CD4-positive, alpha-beta T cell treated with Interleukin-6 at 100 ng/mL for 8 hours (primary cell): ENCODE measurements at places on chromosomes 12 and 14.

DNA sequence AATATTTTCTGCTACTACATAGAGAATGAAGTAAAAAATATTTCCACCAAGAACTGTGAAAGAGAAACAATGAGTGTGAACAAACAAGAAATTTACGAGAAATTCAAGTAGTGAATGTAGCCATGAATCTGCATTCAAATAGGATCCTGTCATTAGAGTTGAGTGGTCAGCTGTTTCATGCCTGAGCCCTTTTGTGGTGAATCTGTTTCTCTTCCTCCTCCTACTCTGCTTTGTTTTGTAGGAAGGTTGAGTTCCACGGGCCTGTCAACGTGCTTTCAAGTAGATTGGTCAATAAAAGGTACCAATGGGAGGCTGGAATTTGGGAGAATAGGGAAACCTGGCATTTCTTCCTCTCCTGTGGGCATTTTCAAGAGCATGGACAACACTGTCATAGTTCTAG, 1749.6 kb upstream of the FLRT2 start:
- DNase-seq, result no peak

- DNase-seq, result peak; percentile 81
Measured at GRCh38 chr14:20682435-20683124, 1.8 kb upstream of the RNASE4 start.

DNA sequence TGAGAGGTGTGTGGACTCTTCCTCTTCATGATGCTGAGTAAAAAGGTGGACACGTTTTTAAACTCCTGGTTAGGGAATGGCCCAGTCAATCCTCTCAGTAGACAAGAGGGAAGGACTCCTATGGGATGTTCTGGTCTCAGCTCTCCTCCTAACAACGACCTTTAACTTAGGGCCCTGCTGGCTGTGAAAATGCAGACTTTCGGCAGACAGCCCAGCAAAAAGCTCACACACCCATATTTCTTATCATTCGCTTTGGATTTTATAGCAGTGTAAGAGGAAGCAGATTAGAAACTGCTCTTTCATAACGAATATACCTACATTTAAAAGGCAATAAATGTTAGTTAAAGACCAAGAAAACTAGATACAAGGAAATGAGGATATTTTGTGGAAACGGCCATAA, 18.0 kb upstream of the YARS2 start:
- DNase-seq, result no peak

DNA sequence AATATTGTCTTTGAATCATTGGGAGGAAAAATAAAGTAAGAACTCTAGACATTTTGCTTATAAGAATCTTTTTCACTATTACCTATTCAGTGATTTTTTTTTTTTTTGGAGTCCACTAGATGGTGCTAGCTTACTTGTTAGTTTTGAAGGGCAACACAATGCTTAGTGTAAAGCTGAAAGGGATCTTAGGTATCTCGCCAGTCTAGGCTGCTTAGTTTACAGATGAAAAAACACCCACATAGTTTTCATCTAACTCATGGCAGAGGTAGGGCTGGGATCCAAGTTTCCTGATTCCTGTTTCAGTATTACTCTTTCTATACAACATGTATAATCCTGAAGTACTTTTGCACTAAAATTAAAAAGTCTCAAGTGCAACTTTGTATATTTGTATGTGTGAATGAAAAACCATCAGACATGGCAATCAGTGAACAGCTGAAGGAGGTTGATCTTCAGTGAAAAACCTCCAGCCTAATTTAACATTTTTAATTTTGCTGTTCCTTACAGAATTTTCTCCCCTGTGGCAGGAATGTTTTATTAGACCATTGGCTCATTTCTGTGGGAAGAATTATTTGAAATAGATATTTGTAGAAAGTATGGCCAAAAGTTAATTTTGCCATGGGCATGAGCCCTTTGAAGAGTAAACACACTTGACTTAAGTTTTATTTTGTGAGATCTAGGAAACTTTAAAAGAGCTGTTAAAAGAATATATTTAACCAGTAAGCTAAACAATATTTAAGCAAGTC, 40.7 kb downstream of the LRRIQ1 start:
- no peak for DNase-seq

DNA sequence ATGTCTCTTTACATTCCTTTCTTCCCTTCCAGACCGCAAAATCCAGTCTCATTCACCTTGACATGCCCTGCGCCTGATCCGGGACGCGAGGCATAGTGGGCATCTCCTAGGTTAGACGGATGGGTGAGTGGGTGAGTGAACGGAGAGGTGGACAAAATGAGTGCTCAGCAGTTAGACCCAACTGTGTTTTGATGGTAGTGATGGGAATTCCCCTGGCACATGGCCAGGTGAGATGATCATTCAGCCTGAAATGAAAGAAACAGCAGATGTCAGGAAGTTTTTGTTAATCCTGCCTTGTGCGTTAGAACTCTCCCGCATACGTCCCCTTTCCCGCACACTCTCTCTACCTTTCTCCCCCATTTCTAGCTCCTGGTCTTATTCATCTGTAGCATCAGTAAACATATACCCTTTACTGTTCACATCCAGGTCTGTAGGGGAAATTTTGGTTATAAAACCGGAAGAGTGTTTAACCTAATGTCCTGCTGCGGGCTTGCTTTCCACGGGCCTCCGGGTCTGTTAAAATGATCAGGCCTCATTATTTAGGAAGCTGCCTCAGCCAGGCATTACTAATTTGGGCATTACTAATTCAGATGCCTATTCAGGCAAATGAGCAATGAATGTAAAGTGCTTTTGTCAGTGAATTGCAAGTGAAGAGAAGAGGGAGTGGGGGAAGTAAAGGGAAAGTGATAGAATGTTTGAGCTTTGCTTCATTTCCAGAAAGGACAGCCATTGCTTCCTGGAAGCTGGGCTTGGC, 172.8 kb downstream of the ETV6 start:
- peak; percentile 40 for DNase-seq

DNA sequence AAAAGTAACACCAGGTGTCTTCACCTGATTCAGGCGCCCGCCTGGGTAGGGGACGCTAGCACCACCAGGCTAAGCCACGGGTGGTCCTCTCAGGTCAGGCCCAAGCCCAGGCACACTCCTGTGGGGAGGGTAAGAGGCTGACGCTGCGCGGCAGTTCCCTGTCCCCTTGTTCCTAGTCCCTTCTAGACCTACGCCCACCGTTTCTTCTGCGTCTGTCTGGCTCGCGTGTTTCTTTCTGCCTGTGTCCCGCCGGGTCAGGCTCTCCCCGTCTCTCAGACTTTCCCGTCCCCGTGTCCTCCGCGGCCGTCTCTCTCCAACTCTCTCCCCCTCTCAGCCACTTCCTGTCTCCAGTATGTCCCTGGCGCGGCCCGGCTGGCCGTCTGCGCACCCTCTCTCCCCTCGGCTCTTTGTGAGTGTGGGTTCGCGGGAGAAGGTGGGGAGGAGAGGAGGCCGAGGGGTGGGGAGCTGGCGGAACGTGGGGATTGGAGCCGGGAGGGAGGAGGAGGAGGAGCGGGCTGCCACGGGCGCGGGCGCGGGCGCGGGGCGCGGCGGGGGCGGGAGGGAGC, 3.1 kb upstream of the TNS2 start:
- peak; percentile 39 for DNase-seq

DNA sequence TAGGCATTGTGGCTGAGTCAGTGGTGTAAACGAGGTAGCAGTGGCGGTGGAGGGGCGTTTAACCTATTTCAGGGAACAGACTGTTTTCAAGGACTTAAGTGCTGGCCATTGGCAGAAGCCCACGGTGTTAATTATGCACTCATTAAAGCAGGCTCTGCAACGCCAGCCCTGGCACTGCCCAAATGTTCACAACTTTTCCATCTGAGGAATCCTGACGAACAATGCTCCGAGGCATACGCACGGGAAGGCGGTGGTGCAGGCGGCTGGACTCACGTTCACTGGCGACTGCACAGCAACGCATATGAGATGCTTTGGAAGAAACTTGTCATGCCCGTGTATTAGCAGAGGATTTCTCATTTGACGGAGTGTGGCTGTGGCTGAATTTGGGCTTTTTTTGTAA, 70.6 kb upstream of the SLC24A4 start:
- DNase-seq, result no peak

- no peak for DNase-seq
Measured at GRCh38 chr14:104184506-104184905, 46.1 kb downstream of the KIF26A start.

GRCh38 chr12:118371321-118372282, 1.1 kb downstream of the TAOK3 start:
- no peak for DNase-seq

- no peak for DNase-seq
Measured at GRCh38 chr14:95432144-95433093, 84.0 kb downstream of the SYNE3 start.

- DNase-seq, result no peak
Measured at GRCh38 chr12:51374361-51374760, 16.8 kb downstream of the GALNT6 start.

DNA sequence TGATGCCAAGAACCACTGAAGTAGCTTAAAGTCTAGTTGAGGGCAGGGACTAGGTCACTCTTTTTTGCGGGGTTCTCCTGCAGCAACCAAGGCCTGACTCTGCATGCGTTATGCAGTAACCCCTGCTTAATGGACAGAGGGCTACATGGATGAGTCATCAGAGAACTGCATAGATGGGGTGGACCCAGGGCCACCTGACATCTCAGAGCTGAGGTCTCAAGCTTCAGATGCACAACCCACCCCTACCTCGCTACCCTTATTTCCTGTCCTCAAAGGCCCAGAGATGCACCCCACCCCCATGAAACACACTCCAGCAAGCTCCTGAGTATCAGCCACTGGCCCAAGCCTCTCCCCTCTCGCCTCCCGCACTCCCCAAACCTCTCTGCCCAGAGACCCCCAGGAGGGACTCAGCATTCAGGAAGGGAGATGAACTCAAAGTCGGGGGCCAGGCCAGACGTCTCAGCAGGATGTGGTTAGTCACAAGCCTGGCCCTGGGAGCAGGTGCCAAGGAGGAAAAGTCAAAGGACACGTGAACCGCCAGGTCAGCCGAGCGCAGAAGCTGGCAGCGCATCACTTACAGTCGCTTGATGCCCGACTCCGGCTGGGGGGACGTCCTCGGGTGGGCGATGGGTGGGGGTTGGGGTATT, 25.8 kb downstream of the SNRNP35 start:
- DNase-seq, result no peak

GRCh38 chr14:52023518-52023917, 34.2 kb downstream of the RTRAF start:
- DNase-seq, result no peak

- DNase-seq, result peak; percentile 8
Measured at GRCh38 chr12:62631471-62632410, 165.1 kb downstream of the MON2 start.

- no peak for DNase-seq
Measured at GRCh38 chr12:62903151-62903550, 31.8 kb downstream of the PPM1H start.

DNA sequence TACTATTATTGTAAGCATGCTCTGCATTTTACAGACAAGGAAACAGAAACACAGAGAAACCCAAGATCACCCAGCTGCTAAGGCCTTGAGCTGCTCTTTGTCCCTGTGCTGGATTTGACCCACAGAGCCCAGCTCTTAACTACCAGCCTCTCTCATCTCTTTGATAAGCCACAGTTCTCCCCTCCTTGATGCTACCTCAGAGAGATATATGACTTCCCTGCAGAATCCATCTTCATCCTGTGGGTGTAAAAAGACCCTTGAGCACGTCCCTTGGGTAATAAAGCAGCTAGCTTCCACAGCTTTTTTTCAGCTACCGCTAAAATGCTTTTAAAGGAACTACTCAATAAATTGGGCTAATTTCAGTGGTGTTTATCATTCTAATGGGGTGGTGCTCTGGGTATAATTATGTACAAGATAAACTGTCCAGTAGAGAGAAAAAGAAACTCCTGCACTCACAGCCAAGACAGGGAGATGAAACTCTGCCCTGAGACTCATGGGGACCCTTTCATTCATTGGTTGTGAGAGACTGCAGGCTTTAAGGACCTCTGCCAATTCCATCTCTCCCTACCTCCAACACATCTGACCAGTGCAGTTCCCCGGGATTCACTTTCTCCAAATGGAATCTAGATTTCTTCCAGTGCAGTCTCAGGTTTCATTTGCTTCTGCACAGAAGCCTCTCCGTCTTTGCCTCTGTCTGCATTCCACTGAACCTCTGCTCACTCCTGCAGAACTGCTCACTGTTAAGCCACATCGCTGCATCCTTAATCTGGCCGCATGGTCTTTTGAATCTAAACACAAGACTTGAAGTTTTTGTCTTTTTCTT, 24.7 kb upstream of the NTF3 start:
- no peak for DNase-seq

DNA sequence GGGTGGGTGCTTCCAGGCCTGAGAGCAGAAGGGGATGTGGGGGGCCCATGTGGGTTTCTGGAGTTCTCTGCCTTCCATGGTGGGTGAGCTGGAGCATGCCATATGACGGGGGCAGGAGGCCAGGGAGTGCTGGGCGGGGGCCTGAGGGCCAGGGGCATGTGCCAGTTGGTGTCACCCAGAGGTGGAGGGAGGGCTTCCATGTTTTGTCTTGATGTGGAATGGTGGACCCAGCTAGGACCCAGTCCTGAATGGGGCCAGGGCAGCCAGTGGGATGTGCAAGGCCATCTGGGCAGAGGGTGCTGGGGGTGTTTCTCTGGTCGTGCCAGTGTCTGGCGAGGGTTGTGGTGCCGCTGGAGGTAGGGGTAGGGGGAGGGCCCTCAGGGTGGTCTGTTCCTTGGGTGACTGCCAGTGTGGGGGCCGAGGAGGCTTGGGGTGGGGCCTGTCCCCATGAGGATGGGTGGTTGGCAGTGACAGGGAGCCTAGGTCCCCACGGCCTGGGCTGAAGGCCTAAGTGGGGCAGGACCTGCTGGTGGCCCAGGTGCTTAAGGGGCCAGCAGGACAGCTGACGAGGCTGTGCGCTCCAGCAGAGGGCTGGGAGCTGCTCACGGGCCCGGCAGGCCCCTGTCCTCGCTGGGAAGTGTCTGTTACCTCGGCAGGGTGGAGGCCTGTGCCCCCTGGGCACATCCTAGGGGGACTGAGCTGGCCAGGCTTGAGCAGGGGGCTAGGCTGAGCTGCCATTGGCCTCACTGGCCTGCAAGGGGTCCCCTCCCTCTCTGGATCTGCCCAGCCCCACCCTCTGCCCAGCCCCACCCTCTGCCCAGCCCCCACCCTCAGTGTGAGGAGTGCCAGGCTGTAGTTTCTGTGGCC, 26.8 kb downstream of the CEP170B start:
- no peak for DNase-seq

- DNase-seq, result no peak
Measured at GRCh38 chr12:79331870-79332269, 358.9 kb downstream of the PAWR start.

DNA sequence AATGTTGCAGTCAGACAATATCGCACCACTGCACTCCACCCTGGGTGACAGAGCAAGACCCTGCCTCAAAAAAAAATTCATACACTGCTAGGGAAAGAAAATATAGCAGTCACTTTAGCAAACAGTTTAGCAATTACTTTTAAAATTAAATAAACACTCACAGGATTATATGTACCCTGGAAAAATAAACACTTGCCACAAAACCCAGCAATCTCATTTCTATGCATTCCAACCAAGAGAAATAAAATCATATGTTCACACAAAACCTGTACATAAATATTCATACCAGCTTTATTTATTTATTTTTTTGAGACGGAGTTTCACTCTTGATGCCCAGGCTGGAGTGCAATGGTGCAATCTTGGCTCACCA, 20.2 kb downstream of the ATXN2 start:
- no peak for DNase-seq
